ENCODE measurements at places on chromosomes 4 and X.

DNA sequence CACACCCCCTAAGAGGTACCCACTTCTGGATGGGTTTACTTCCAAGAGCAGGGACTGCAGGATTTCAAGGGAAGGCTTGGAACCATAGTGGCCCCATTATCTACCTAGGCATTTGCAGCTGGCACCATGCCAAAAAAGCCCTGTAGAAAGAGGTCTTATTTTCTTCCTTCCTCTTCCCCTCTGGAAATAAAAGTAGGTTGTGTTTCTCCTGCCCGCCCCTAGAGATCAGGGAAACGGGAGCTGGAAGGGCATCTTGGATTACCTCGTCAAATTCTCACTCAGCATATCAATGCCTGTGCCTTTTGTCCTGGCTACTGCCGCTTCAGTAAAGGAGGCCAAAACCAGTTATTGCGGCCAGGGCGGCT, 1.6 kb downstream of the SCD5 start:
- no peak for DNase-seq

DNA sequence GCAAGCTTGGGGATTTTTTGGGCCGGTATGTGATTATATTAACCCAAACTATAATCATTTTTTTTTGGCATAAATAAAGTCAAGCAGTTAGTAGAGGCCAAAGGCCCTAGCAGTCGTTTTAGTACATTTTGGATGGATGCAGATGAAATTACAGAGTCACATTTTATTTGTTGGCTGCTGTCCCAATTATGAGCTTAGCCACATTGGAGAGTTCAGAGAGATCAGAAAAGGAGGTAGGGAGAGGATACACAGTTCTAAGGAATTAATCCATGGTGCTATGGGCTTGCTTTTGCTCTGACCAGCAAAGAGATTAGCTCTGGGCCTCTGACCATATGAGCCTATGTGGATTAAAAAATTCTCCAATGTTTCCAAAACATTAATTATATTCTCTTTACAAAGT, 395.1 kb downstream of the RAPGEF2 start:
- no peak for DNase-seq

DNA sequence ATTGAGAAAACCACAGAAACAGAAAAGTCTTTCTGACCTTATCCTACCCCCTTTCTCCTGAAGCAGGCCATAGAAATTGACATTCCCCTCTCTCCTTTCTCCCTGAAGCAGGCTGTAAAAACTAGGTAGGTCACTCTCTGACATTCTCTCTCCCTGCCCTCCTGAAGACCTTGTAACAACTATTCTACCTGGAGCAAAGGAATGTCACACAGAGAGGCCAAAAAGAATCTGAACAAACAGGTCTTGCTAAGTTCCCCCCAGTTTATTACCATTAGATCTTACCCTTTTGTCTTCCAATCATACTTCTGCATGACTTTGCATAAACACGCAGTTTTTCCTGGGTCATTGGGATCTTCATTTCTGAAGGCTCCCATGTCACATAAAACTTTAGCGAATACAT, 198.3 kb upstream of the GYPA start:
- peak; percentile 35 for DNase-seq

DNA sequence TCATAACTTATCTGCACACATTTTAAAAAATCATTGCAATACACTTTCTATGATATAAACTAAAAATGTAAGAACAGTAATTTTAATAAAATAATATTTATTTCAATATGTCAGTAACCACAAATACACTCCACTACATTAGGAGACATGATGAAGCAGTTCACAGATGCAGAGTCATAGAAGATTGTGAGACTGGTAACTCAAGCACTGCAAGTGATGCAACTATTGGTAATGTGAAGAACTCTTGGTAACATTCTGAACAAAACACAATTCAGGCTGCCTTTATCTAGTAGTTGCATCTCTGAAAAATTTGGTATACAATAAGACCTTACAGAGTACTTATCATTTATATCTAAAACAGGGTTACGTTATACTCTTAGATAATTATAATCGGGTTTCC, 52.6 kb upstream of the LRAT start:
- DNase-seq, result no peak

- DNase-seq, result no peak
Observed at GRCh38 chr4:8852118-8852704, 19.4 kb downstream of the HMX1 start.
